ENCODE measurements at places on chromosomes 12 and 14. TPM values are rescaled to one million over a fixed set of nuclear protein-coding genes. Genes with fewer than 3 reads are reported as not detected.

Gene CLEC2A
- not detected for total RNA-seq

Gene MAP3K9
- 10.7 TPM for total RNA-seq

Gene MYF5
- total RNA-seq, result not detected

DNA sequence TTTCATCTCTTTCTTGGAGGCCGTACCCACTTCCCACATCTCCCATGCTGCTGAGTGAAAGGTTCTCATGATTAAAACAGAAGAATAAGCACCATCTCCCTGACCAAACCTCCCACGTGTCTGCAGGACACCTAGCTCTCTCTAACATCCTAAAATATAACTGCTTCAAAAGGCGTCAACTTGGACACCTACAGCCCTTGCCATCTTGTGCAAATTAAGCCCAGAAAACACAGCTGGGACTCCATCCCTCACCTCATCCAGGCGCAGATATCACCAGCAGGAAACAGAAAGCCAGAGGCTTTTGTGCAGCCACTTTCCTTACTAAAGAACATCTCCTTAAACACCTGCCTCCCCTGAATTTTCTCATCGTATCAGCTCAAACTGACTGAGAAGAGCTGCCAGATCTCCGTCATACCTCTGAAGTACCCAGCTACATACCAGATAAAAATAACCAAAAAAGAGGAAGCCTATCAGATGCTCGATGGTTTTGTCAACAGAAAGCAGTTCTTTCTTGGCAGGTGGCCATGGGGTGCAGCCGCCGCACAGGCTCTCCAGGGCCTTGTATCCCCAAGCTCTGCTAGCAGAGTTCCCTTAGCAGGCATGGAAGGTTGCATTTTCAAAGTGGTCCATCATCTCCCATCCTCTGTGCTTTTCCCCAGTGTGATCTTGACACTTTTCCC is 28.8 kb downstream of the MAP3K9 start:
- peak; percentile 66 for DNase-seq
- no peak overlapping the region for H3K27ac ChIP-seq
- H3K4me1 ChIP-seq, result peaks cover 18% of the 10 kb centered on the region

- H3K36me3 ChIP-seq, result no peaks in the 10 kb centered on the region
- H3K27me3 ChIP-seq, result no peaks in the 10 kb centered on the region
- no peak overlapping the region for H3K27ac ChIP-seq
- DNase-seq, result no peak
- no peaks in the 10 kb centered on the region for H3K4me1 ChIP-seq
- no peak overlapping the region for H3K4me3 ChIP-seq
Observed at GRCh38 chr14:95903616-95904107, 27.0 kb downstream of the TUNAR start.

GRCh38 chr12:85163752-85164321 is 116.2 kb upstream of the ALX1 start:
- H3K4me3 ChIP-seq, result no peak overlapping the region
- H3K27me3 ChIP-seq, result no peaks in the 10 kb centered on the region
- H3K36me3 ChIP-seq, result no peaks in the 10 kb centered on the region
- DNase-seq, result no peak

- H3K4me3 ChIP-seq, result no peak overlapping the region
- H3K4me1 ChIP-seq, result no peaks in the 10 kb centered on the region
- no peak overlapping the region for H3K27ac ChIP-seq
- no peaks in the 10 kb centered on the region for H3K36me3 ChIP-seq
Observed at GRCh38 chr12:16165506-16165905, 112.0 kb downstream of the SLC15A5 start.

DNA sequence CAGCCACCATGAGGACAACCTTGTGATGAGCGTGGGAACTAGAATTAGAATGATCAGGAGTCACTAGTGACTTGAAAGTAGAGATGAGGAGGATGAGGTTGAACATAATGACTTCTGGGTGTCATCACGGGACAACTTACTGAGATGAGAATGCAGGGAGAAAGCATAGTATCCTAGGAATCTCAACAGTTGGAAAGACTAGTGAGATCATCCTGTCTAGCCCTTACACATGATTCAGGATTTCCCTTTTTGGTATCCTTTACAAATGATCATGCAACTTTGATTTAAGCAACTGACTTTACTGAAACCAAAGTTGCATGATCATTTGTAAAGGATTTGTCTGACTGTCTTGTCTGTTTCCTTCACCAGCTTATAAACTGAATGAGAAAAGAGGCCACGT is 51.8 kb upstream of the HIF1A start:
- H3K4me3 ChIP-seq, result no peak overlapping the region
- no peaks in the 10 kb centered on the region for H3K36me3 ChIP-seq
- no peaks in the 10 kb centered on the region for H3K27me3 ChIP-seq
- DNase-seq, result no peak
- no peak overlapping the region for H3K27ac ChIP-seq

DNA sequence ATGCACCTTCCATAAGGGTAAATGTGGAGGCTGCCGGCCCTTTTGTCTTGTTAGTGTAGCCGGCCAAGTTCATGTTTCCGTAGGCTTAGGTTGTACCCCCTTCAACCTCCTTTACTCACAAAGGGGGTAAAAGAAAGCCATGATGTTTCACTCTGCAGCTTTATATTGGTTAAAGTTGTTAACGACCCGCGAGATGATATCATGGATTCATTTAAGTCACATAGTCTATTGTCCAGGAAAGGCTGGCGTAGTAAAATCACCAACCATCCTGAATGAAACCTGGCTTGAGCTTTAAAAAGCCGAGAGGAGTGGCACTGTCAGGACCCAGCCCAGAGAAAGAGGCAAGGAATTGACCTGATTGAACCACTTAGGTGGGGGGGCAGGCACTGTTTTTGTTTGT is 1.3 kb downstream of the UNG start:
- H3K27me3 ChIP-seq, result no peaks in the 10 kb centered on the region
- peak overlapping the region; percentile 81 for H3K27ac ChIP-seq
- DNase-seq, result no peak
- peaks cover 32% of the 10 kb centered on the region for H3K4me1 ChIP-seq

DNA sequence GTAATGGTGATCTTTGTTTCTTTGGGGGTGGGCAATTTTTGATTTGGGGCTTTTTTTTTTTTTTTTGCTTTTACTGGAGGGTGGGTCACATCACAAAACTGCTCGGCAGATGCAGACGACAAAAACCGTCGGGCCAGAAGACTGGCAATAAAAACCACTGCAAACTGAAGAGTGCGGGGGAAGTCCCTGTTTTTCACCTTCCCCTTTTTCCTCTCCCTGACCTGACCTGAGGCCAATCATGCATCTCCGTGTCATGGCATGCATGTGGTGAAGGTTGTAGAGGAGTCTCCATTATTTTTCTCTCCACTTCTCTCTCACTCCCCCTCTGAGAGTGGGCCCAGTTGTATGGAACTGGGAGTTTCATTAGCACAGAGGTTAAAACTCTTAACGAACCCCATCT is 57.5 kb downstream of the AP5M1 start:
- H3K36me3 ChIP-seq, result no peaks in the 10 kb centered on the region
- DNase-seq, result no peak
- no peaks in the 10 kb centered on the region for H3K4me1 ChIP-seq
- no peak overlapping the region for H3K4me3 ChIP-seq
